Hematopoietic multipotent progenitor cell treated with erythropoietin and hydrocortisone succinate and interleukin-3 and kit ligand, for 4 days (in vitro differentiated cells): ENCODE measurements at places on chromosomes 4 and X.

- DNase-seq = no peak
Measured at GRCh38 chr4:4655901-4656300, 114.1 kb upstream of the STX18 start.

DNA sequence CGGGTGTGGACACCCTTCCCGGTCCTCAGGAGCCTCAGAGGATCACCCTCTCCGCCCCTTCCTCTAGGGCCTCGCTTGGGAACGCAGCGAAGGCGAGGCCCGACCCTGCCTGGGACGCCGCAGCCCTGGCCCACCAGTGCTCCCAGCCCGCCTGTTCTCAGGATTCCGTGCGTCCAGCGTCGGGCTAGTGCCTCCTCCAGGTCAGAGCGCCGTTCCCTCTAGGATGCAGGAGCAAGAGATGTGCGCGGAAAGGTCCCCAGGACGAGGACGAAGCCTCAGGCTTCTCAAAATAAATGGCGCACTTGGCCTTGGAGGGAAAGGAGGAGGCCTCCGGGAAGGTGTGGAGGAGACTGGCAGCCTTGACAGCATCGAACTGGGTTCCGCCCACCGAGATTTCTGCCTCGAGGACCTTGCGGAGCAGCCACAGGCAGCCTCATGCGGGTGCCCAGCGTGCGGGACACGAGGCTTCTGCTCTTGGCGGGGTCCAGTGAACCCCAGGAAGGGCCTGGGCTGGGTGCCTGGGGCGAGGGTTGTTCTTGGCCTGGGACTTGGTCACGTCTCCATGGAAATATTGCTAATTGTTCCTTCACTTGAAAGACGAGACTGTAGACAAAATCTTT, 35.1 kb downstream of the PITX2 start:
- no peak for DNase-seq

GRCh38 chr4:55346851-55347255, 811 bp downstream of the SRD5A3 start:
- DNase-seq = no peak

- DNase-seq = no peak
Measured at GRCh38 chr4:47478804-47479203, 6.3 kb upstream of the ATP10D start.
